Fibroblast of skin of left biceps (primary cell): ENCODE measurements at places on chromosomes 1 and 21.

GRCh38 chr1:20158358-20159070 lies 19.4 kb downstream of the PLA2G2F start:
- no peak for DNase-seq

DNA sequence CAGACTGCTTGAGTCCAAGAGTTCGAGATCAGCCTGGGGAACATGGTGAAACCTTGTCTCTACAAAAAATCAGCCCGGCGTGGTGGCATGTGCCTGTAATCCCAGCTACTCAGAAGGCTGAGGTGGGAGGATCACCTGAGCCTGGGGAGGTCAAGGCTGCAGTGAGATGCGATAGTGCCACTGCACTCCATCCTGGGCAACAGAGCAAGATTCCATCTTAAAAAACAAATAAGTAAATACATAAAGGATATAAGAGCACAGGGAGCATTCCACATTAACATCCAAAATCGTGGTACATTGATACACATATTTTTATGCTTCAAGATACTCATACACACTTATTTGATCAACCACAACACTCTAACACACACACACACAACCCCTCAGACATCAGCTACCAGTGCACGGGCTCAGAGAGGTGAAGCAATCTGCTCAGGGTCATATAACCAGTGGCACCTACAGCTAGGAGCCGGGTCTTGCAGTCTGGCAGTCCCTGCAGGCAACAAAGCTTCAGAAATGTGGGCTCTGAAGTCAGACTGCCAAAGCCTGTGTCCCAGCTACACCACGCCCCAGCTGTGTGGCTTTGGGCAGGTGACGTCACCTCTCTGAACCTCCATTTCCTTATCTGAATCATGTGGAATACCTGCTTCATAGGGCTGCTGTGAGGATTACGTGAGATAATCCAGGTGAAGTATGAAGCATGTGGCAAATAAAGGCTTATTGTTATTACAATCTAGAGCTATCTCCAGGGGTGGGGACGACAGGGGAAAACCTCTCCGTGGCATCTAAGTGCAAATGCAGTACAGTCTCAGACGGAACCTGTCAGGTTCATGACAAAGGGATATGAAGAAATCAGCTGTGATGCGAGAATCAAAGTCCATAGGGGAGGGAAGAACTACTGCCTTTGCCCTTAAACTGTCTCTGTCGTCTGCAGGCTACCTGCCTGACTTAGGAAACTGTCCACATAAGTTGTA lies 4.8 kb upstream of the CRYBG2 start:
- no peak for DNase-seq

DNA sequence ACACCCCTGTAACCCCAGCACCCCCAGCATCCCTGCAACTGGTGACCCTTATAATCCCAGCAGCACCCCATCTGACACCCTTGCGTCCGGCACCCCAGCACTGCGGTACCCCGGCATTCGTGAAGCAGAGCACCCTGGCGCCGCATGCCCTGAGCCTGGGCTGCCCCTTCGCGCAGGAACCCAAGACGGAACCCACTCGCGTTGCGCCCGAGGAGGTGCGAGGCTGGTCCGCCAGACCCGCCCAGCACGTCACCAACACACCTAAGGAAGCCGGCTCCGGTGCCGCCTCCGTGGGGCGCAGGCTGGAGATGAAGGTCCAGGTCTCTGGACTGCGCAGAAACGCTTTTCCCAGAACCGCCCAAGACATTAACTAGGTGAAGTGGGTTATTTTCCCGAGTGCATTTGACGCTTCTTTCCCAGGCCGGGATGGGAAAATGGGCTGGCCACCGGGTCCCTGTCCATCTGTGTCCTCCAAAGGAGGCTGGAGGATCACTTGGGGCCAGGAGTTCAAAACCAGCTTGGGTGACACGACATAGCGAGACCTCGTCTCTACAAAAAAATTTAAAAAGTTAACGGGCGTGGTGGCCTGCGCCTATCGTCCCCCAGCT lies 15.9 kb upstream of the RNF187 start:
- DNase-seq = no peak

DNA sequence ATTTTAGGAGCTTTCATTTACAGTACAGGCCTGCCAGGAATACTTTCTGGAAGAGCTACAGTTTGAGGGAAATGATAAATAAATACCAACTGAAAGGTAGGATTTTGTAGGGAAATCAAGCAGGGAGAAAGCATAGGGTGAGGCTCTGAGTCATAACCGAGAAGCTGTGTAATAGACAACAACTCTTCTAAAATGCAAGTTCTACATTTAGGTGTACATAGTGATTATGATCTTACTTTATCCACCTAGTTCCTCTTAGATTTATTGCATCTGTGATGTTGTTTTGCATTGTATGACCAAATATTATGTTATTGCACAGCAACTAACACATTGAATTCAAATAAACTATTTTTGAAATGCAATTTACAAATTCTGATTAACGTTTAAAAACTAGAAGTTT lies 819.3 kb downstream of the PLA2G4A start:
- DNase-seq = no peak

DNA sequence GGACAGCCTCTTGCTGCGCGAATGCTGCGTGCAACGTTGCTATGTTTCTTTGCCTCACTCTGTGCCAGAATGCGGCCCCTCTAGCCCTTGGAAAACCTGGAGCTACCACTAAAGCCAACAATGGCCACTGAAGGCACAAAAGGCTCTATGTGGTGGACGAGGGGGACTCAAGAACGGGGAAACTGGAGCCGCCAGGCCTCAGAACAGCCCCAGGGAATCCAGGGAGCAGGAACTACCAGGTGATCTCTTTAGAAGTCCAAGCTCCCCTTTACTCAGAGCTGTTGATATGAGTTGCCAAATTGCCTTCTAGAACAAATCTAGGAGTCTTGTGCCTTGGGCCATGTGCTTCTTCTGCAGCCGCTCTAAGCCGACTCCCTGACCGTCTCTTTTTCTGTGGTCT lies 113.8 kb upstream of the ERRFI1 start:
- no peak for DNase-seq

DNA sequence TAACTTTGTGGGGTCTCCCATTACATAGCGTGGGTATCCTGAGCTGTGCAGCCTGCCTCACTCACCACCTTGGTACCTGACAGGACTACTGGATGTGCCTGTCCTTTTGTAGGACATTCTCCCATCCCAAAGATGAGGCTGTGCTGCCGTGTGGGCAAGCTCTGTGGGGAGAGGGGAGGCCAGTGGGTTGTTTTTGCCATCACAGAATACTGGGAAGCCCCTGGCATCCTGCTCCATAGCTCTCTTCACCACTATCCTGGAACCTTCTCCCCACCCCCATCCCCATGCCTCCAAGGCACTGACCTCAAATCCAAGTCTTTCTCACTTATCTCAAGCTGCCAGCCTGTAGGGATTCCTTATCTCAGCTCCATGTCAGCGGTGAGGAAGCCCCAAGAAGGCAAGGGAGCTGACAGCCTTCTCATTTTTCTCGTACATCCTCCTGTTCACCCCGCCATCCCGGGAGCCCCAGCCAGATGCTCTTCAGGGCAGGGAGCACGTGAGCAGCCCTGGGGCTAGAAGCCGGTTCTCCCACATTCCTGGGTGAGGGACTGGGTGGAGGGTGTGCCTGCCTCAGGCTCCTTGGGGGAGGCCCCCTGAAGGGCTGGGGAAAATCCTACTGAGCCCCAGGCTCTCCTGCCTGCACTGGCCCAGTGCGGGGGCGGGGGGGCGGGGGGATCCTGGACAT lies 2.4 kb upstream of the ELF3 start:
- DNase-seq = no peak
